Endodermal cell (in vitro differentiated cells): ENCODE measurements at places on chromosomes 11 and 22. TPM values are rescaled to one million over a fixed set of nuclear protein-coding genes. Genes with fewer than 3 reads are reported as not detected.
A peak's percentile ranks its signal among the peaks of the same experiment; 100 is the strongest.

Gene PLA2G3
- 4.1 to 8.1 TPM (median 4.5 TPM) in 3 replicates for total RNA-seq

Gene PATE2
- total RNA-seq, result not detected in 3 replicates

Gene RBMXL2
- total RNA-seq, result 0.18 to 0.19 TPM in 2 of 3 replicates, not detected in the other

Gene CCDC157
- 3.6 to 7.2 TPM (median 7.0 TPM) in 3 replicates for total RNA-seq

Gene RIMBP3C
- 0.47 to 1.3 TPM (median 0.75 TPM) in 3 replicates for total RNA-seq

Gene INSC
- total RNA-seq, result not detected in 2 replicates

GRCh38 chr22:16847271-16847670, 22.1 kb upstream of the XKR3 start:
- no peak overlapping the region for H3K4me3 ChIP-seq
- no peaks in the 10 kb centered on the region for H3K36me3 ChIP-seq
- no peaks in the 10 kb centered on the region for H3K4me1 ChIP-seq
- H3K27me3 ChIP-seq, result no peaks in the 10 kb centered on the region
- no peak overlapping the region for H3K27ac ChIP-seq

- no peaks in the 10 kb centered on the region for H3K4me1 ChIP-seq
- H3K4me3 ChIP-seq, result no peak overlapping the region
- no peaks in the 10 kb centered on the region for H3K36me3 ChIP-seq
- H3K27ac ChIP-seq, result no peak overlapping the region
- no peaks in the 10 kb centered on the region for H3K27me3 ChIP-seq
Measured at GRCh38 chr11:87572881-87573280, 535.1 kb downstream of the TMEM135 start.

- DNase-seq, result no peak
- no peaks in the 10 kb centered on the region for H3K27me3 ChIP-seq
- no peak overlapping the region for H3K4me3 ChIP-seq
- no peak overlapping the region for H3K27ac ChIP-seq
Measured at GRCh38 chr22:44942979-44943700, 66.7 kb downstream of the PHF21B start.

DNA sequence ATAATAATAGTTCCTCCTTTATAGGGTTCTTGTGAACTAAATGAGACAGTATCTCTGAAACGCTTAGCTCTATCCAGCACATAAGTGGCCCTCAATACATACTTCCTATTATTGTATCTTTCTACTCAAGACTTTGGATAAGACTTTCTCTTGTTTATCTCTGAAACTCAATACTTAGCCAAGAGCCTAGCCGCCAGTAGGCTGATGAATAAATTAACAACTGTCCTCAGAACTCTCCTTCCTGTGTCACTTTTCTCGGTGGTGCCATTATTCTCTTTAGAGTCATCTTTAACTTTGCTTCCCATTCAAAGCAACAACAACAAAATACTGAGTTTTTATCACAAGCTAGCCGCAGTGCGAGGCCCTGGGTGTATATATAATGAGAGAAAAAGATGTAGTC, 86.9 kb downstream of the FAM83F start:
- DNase-seq, result no peak
- H3K27me3 ChIP-seq, result no peaks in the 10 kb centered on the region
- H3K36me3 ChIP-seq, result no peaks in the 10 kb centered on the region
- H3K27ac ChIP-seq, result no peak overlapping the region
- H3K4me3 ChIP-seq, result no peak overlapping the region

DNA sequence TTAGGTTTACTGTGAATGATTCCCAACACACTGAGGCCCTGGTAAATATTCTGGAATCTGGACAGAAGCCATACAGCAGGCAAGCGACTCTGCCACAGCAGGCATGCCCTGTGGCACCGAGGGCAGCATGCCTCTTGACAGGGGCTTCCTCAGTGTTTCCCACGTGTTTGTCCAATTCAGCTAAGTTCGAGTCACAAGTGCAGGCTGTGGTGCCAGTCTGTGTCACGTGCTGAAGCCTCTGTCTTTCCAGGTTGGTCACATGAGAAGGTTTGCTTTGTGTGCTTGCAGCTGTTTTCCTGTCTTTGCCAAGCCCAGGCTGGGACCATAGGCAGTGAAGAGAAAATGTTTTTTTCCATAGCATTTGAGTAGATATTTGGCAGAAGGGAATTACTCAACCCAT, 2.4 kb upstream of the PPFIBP2 start:
- H3K4me1 ChIP-seq, result peaks cover 27% of the 10 kb centered on the region
- H3K27ac ChIP-seq, result no peak overlapping the region
- no peak for DNase-seq
- peaks cover 7% of the 10 kb centered on the region for H3K27me3 ChIP-seq

- no peak for DNase-seq
- H3K27me3 ChIP-seq, result no peaks in the 10 kb centered on the region
- no peaks in the 10 kb centered on the region for H3K36me3 ChIP-seq
Measured at GRCh38 chr11:75795276-75796090, 19.5 kb upstream of the UVRAG start.

GRCh38 chr11:102724904-102725500, at the start of gene MMP8:
MMP8 (minus strand) TSS chr11:102724954; CDS start chr11:102724855, 99 bp downstream.
- no peak within 1 kb of the TSS for H3K27ac ChIP-seq
- H3K4me1 ChIP-seq, result no peaks in the 10 kb centered on the region
- no peaks in the 10 kb centered on the region for H3K36me3 ChIP-seq

DNA sequence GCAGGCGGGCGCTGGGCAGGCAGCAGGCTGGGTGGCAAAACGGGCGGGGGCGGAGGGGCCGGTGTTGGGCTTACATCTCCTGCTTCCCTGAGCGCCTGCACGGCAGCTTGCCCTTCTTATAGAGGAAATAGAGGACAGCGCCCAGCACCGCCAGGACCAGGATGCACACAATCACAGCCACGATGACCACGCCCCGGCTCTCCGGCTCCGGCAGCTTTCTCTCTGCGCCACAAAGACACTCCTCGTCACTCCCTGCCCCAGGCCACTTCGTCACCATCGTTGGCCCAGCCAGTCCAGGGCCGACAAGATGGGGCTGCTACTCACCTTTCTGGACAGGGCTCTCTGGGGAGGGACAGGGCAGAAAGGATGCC, 6.3 kb downstream of the MCAM start:
- peaks cover 28% of the 10 kb centered on the region for H3K36me3 ChIP-seq
- no peak overlapping the region for H3K27ac ChIP-seq
- no peak overlapping the region for H3K4me3 ChIP-seq
- H3K4me1 ChIP-seq, result no peaks in the 10 kb centered on the region

GRCh38 chr11:129747071-129747470, 68.6 kb upstream of the TMEM45B start:
- H3K36me3 ChIP-seq, result no peaks in the 10 kb centered on the region
- no peaks in the 10 kb centered on the region for H3K4me1 ChIP-seq
- DNase-seq, result no peak
- H3K27me3 ChIP-seq, result peaks cover 6% of the 10 kb centered on the region

DNA sequence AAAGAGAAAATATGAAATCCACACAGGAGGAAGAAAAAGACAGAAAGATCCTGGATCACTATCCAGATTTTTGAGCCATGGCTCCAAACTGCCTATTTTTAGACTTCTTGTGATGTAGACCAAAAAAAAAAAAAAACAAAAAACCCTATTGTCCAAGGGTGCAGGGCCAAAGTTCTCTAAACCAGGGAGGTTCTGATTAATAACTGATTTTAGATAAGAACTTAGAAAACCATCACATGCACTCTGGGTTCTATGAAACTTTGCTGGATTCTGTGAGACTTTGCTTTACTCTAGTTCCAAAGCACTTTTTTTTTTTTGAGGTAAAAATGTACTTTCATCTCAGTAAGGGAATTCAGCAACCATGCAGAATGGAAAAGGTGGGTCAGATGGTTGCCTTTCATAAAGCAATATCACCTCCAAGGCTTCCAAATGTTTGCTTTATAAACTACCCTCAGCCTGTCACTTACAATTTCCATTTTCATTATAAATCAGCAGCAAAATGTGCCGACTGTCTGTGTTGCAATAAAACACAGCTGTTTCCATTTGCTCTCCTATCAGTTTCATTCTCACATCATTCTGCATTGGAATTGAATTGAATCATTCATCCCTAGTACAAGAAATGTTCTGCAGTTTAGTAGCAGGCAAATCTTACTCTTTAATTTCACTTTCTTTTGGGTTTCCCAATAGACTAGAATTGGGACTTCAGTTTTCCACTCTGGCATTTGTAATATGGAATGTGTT, 1584.3 kb upstream of the RAG2 start:
- no peaks in the 10 kb centered on the region for H3K4me1 ChIP-seq
- H3K36me3 ChIP-seq, result no peaks in the 10 kb centered on the region
- DNase-seq, result no peak
- no peaks in the 10 kb centered on the region for H3K27me3 ChIP-seq

DNA sequence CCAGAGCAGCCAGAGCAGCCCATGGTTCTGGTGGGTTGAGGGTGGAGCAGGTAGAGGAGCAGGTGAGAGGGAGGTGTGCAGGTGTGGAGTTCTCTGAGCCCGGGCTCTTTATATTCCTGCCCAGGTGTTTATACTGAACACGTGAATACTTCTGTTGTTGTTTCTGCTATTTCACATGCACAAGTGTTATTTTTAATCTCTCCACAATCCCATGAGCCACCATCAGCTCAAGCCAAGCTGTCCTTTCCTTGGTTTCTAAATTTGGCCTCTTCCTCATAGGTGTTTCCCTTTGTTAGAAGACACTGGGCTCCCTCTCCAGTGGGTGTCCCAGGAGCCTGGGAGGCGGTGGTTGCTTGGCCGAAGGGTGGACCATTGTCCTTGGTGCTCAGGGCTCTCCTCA, at the start of gene KRTAP5-3:
KRTAP5-3 (minus strand) TSS at position 101 of the 400 bp plus-strand sequence; CDS start at position 23, 78 bp downstream.
- no peak for DNase-seq
- H3K27ac ChIP-seq, result no peak within 1 kb of the TSS
- no peaks in the 10 kb centered on the region for H3K27me3 ChIP-seq
- H3K36me3 ChIP-seq, result no peaks in the 10 kb centered on the region
- H3K4me1 ChIP-seq, result no peaks in the 10 kb centered on the region

DNA sequence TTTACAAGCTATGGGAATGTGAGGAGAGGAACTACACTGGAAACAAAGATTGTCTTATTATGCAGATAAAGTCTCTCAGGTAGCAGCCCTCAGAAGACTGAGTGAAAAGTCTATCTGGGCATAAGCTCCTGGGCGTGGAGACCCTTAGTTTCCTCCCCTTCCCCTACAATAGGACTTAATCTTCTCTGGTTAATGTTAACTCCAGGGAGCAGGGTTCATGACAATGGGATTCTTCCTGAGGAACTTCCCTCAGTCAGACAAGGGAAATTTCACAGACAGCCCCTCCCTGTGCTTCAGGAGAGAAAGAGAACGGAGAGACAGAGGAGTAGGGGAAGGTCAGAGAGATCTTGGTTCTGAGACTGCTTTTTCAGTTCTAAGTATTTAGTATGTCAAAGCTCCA, 1428.6 kb downstream of the LRRC4C start:
- DNase-seq, result peak; percentile 58
- no peaks in the 10 kb centered on the region for H3K4me1 ChIP-seq
- no peaks in the 10 kb centered on the region for H3K27me3 ChIP-seq
- H3K36me3 ChIP-seq, result no peaks in the 10 kb centered on the region

DNA sequence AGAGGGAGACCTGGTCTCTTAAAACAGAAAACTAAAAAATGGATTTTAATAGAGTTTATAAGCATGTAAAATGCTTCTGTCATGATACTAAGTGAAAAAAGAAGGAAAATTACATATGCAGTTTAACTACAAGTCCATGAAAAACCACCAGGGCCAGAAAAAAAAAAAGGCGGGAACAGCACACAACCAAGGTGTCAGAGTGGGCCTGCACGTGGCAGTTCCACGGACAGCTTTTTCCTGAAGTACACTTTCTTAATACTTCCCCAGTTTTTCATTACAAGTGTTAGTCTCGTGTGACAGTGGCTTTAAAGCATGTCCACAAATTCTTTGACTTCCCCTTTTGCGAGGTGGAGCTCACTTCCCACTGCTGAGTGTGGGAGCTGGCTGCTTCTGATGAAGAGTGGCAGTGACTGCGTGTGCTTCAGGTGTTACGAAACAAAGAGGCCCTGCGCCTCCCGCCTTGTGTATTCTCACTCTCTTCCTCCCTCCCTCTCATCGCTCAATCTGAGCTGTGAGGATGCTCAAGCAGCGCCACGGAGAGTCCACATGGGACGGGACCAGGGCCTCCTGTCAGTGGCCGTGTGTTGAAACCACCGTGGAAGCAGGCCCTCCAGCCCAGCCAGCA, 16.4 kb downstream of the PPM1F start:
- H3K36me3 ChIP-seq, result peaks cover 48% of the 10 kb centered on the region
- no peaks in the 10 kb centered on the region for H3K27me3 ChIP-seq
- no peak for DNase-seq
- no peak overlapping the region for H3K27ac ChIP-seq
- H3K4me3 ChIP-seq, result no peak overlapping the region

GRCh38 chr11:119419834-119420492, 3.0 kb downstream of the THY1 start:
- H3K27ac ChIP-seq, result no peak overlapping the region
- H3K27me3 ChIP-seq, result peaks cover 37% of the 10 kb centered on the region
- no peak overlapping the region for H3K4me3 ChIP-seq
- no peaks in the 10 kb centered on the region for H3K36me3 ChIP-seq
- no peak for DNase-seq

DNA sequence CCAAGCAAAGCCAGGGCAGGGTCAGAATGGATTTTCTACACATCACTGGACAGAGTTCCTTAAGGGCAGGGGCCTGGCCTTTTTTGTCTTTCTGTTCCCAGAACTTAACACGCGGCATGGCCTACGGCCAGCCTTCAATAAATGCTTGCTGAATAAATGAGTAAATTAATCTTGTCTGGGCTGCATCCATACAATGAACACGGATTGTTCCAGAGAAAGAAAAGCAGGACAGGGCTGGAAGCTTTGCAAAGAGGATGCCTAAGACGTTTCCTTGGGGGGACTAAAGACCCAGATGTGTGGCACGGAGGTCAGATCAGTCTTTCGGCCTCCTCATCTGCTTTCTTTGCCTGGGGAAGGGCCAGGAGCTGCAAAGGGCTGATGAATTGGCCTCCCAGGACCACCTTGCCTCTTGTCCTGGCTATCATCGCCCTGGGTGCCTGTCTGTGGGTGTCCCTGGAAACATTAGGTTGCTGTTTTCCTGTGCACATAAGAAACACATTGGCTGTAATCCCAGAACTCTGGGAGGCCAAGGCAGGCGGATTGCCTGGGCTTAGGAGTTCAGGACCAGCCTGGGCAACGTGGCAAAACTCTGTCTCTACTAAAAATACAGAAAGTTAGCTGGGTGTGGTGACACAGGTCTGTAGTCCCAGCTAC, 20.8 kb upstream of the RFPL3 start:
- H3K27ac ChIP-seq, result peak overlapping the region; percentile 56
- no peaks in the 10 kb centered on the region for H3K27me3 ChIP-seq
- H3K4me3 ChIP-seq, result no peak overlapping the region
- peaks cover 3% of the 10 kb centered on the region for H3K4me1 ChIP-seq
- no peak for DNase-seq
- H3K36me3 ChIP-seq, result no peaks in the 10 kb centered on the region

GRCh38 chr22:40006641-40007040, 11.9 kb downstream of the FAM83F start:
- no peaks in the 10 kb centered on the region for H3K36me3 ChIP-seq
- DNase-seq, result no peak
- H3K4me1 ChIP-seq, result peaks cover 31% of the 10 kb centered on the region
- H3K4me3 ChIP-seq, result no peak overlapping the region

DNA sequence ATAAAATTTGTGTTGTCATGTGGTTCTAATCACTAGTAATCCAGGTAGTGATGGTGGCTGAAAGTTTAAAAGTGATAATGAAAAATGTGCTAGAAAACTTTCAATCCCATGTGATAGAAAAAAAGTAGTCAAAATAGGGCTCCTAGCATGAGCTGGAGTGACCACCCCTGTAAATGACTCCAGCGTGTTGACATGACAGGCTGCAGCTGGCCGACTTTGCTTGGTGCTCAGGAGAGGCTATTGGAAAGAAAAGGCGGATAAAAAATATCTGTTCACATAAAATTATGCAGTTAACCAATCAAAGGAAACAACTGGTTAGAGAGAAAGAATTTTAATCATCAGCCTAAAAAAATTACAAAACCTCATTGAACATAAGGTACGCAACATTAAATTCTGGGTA, 16.9 kb upstream of the MTCH2 start:
- H3K27me3 ChIP-seq, result no peaks in the 10 kb centered on the region
- no peaks in the 10 kb centered on the region for H3K36me3 ChIP-seq
- H3K4me1 ChIP-seq, result no peaks in the 10 kb centered on the region
- H3K4me3 ChIP-seq, result no peak overlapping the region
- DNase-seq, result no peak
